Mucosa of descending colon (tissue), 3 donors: ENCODE measurements at places on chromosomes 12 and 14. TPM values are rescaled to one million over a fixed set of nuclear protein-coding genes. Genes with fewer than 3 reads are reported as not detected.

Gene COCH
- total RNA-seq: 0.89 TPM

Gene SLC2A14
- total RNA-seq: 0.47 TPM

DNA sequence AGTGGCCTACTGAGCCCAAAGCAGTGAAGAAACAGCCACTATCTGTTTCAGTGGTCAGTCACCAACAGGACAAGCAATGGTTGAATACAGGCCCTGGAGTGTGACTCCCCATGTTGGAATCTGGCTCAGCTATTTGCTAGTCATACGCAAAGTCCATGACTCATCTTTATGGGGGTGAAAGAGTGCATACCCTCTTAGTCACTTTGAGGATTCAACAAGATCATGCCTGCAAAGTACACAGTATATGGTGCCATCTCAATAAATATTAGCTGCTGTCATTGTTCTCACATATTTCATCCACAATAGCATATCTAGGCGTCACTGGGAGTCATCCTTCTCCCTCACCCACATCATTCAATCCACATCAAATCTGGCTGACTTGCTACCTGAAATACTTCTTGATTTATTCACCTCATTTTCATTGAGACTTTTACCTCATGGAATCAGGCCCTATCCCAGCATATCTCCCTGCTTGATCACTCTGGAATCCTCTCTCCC lies 26.4 kb upstream of the STAB2 start:
- no peak for DNase-seq

Gene MSI1
- 3.8 TPM for total RNA-seq
